ENCODE measurements at places on chromosomes 7 and 10.

- DNase-seq, result no peak
These were observed 8.3 kb upstream of the ZC3HAV1L start for GRCh38 chr7:139043823-139044812.

- peak; percentile 71 for DNase-seq
These were observed 213.5 kb upstream of the ZNF32 start for GRCh38 chr10:43861966-43862751.

DNA sequence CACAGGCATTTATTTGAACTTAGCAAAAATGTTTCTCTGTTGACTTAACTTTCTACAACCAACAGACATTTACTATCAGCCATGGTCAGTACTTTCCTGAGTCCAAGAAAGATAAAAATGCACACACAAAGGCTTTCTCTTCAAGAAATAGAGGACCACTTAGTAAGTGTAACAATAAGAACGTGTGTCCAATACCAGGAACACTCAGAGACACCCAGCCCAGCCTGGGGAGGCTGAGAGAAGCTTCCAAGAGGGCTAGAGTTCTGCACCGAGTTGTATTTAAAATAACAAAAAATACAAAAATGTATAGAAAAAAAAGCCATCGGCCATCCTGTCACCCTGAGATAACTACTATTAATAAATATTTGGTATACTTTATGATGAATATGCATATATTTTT lies 35.8 kb downstream of the VSTM4 start:
- no peak for DNase-seq

- no peak for DNase-seq
These were observed 84.7 kb upstream of the GNA12 start for GRCh38 chr7:2928613-2929311.

DNA sequence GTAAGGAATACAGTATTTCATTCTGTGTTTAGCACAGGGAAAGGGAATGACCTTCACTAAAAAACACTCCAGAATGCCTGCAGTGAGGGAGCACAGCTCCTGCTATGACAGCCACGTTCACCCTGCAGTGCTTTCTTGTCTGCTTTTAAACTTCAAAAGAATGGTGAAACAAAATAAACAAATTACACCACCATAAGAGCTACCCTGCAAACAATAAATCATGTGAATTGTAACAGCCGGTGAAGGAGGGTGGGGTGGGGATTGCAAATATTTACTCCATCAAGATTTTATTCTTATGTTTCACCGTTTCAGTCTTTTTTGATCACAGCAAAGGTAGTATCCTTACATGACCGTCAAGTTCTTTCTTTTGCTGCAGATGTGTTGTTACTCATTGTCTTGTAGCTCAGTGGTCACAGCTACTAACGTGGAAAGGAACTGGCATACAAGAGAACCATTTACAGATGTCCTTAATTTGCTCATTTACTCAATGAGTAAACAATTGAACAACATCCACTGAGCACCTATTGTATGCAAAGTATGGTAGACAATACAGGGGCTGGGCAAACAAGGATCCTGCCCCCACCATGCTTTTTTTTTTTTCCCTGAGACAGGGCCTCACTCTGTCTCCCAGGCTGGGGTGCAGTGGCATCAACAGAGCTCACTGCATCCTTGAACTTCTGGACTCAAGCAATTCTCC lies 4.1 kb upstream of the CHN2 start:
- no peak for DNase-seq

GRCh38 chr7:91212582-91212981 lies 51.7 kb upstream of the FZD1 start:
- DNase-seq, result no peak

DNA sequence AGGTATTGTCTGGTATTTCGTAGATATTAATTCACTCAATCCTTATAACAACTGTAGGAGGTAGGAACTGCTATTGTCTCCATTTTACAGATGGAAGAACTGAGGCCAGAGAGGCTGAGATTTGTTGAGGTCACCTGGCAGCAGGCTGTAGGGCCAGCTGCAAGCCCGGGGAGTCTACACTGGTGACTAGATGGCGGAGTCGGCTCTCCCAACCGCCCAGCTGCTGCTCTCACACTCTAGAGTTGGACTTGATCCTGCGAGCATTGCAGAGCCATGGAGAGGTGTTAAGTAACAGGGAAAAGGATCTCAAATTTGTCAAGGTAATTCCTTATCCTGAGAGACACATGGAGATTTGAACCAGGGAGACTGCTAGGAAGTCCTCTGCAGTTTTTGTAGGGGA lies 124.1 kb downstream of the CAMK1D start:
- DNase-seq, result no peak

DNA sequence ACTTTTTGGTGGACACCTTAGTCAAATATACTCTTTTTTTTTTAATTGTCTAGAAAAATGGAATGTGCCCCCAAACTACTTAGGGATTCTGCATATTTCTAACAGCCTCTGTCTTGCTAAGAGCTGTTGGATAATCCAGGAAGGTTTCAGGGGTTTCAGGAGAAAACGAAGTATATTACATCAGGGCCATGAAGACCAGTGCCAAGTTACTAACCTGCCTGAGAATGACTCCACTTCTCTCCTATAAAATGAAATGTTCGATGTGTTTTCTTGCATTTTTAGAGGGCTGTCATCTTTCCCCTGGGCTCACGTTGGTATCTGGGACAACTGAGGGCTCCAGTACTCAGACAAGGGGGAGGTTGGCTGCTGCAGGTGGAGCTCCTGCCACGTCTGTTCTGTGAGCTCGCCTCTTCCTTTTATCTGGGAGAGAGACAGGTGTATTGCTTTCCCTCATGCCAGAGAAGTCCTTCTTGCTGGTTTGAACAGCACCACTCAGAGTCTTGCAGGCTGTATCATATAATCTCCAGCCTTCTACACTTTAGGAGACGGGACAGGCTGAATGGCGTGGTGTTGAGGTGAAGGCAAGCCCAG lies 71.3 kb downstream of the CAMK1D start:
- DNase-seq, result no peak

DNA sequence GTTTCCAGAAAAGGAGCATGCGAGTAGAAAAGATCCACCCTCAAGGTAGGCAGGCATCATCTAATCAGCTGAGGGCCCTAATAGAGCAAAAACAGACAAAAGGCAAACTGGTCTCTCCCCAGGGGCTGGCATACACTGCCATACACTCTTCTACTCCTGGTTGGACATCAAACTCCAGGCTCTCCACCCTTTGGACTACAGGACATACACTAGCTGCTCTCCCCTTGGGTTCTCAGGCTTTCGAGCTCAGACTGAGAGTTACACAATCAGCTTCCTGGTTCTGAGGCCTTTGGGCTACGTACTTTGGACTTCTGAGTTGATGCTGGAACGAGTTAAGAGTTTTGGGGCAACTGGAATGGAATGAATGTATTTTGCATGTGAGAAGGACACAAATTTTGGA lies 50.9 kb upstream of the TM9SF3 start:
- no peak for DNase-seq

DNA sequence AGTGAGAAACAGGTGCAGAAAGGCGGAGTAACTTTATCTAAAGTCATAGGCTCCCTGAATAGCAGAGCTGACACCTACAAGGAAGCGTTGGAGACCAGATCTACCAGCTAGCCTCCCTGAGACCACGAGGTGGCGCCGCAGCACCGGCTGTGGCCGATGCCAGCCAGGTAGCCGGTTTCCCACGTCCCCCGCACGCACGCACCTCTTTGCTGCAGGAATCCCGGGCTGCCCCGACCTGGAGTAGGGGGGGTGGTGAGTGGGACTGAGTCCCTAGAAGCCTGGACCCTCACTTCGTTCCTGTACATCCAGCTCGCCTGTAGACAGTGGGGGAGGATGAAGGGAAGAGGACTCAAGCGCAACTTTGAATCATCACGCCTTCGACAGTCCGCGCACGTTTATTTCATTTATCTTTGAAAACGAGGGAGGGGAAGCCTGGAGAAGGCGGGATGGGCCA lies 3.7 kb downstream of the ELOVL3 start:
- DNase-seq, result peak; percentile 81

DNA sequence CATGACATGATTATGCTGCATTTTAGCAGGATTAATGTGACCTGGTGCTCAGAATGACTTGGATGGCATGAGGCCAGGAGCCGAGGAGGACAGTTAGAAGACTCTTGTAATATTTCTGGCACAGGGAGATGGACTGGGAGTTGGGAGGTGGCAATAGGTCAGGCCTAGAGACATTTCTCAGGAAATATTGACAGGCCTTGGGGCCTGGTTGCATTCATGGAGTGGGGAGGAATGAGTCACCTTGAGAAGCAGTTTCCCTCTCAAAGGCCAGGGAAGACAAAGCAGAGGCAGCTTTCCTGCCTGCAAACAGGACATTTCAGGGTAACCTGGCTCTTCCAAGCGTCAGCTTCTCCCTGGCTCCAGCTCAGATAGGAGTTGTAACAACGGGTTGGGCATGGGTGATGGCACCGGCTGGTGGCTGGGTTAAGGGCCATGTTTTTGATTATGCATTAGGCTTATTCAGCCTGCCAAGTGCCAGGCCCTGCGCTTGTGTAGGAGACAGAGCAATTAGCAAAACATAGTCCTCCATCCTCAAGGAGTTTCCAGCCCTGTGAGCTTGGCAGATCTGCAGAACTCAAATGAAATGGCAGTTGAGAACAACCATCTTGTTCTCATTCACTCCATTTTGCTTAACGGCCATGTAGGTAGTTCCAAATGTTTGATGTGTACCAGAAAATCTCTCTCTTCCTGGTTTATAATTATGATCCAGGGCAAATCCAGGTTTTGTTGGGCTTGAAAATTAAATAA lies 38.2 kb downstream of the HK1 start:
- peak; percentile 45 for DNase-seq

DNA sequence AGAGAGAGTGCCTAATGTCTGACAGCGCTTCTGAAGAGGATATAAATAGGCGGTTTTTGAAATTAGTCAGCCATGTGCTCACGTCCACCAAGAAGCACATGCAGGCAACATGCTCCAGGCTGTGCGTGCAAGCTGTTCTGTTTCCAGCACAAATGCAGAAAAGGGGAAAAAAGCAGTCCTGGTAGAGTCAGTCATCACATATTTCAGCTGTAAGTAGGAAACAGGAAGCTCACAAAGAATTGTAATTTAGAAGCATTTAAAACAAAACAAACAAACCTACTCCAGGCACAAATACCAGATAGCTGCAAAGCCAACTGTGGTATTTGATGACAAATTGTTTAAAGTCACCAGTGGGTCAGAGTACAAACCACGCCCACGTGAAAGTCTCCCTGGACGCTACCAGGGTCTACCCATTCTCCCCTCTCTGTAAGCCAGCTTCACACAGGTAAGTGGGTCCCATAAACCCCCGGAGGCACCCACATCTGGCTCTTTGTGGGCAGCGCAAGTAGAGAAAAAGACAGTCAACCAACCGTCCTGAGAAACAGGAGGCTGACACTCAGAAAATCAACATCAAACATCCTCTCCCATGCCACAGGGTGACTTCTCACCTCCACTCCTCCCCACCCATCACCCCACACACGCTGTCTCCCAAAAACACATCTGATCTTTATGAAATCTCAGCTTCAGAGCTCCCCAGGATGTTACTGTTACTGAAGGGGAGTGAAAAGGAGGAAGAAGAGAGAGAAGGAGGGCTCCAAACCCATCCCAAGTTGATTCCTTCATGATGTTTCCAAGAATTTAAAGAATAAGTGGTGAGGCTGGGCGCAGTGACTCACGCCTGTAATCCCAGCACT lies 186.4 kb downstream of the FAM107B start:
- DNase-seq, result peak; percentile 53

GRCh38 chr10:62934258-62934657 lies 118.1 kb upstream of the EGR2 start:
- no peak for DNase-seq

DNA sequence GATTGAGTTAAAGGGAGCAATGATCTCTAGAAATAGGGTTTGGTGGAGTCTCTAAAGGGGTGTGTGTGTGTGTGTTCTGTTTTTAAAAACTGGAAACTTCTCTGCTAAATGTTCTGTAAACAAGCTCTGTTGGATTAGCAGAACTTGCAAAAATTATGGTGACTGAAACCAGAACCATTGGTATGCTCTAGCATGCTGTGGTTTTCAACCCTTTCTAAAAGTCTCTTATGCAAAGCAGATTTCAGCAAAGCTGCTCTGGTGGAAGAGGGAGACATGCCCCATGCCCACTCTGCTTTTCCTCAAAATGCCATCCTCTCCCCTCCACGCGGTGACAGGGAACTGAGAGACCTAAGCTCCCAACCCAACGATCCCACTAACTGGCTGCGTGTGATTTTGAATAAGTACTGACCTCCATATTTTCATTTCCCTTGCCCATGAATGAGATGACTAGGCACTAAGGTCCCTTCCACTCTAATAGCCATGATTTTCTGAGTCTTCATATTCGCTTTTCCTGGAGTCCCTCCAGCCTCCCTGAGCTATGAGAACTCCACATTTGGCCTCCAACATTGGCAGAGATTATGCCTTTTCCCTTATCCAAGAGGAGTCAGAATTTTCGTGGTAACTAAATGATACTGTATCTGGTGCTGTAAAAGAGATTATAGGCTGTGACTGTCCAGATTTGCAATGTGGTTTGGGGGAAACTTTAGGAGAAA lies 117.3 kb upstream of the PALS2 start:
- DNase-seq, result no peak

DNA sequence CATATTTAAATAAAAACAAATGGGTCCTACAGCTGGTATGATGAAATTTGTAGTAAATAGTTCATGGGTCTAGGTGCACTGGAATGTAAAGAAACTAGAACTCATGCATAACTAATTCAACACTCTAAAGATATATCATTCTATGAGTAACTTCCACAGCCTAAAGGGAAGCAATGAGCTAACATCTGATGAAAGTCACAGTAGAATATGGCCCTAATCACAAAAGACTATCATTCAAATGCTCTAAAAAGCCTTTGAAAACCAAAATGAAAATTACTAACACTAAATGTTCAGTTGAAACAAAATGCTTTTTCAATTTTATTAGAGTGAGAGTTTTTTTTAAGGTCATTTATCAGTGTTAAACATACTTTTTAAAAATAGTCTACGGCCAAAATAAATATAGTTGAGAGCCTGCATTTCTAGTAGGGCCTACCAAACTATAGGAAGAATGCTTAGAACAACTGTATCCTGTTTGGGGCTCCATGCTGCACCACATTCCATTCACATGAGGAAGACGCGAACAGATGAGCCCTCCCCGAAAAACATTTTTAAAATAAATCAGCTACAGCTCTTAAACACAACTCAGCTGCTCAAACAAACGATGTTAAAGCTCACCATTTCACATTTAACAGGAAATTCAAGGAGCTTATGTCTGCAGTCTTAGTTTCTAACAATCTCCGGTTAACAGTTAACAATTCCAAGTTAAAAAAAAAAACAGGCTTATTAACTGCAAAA lies 134.5 kb downstream of the NRBF2 start:
- DNase-seq, result peak; percentile 15

DNA sequence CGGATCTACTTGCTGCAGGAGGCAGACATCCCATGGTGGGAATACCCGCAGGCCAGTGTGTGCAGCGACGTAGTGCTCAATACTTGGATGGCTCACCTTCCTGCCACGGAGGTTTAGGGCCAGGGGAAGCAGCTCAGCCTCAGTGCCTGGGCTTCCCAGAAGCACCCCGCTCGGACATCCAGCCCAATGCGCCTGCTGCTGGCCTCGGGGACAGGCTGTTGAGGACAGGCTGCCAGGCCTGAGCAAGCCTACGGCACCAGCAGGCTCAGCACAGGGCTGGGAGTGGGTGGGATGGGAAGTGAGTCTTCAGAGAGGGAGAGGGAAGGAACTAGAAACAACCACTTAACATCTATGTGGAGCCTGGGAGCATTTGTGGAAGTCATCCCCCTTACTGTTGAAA lies 441.3 kb upstream of the MGMT start:
- DNase-seq, result no peak

GRCh38 chr10:46537309-46537708 lies 19.1 kb downstream of the GPRIN2 start:
- DNase-seq, result no peak
